ENCODE measurements at places on chromosomes 3 and 15. TPM values are rescaled to one million over a fixed set of nuclear protein-coding genes. Genes with fewer than 3 reads are reported as not detected.

GRCh38 chr15:23437146-23437545 lies 9.9 kb downstream of the GOLGA6L2 start:
- DNase-seq: no peak

DNA sequence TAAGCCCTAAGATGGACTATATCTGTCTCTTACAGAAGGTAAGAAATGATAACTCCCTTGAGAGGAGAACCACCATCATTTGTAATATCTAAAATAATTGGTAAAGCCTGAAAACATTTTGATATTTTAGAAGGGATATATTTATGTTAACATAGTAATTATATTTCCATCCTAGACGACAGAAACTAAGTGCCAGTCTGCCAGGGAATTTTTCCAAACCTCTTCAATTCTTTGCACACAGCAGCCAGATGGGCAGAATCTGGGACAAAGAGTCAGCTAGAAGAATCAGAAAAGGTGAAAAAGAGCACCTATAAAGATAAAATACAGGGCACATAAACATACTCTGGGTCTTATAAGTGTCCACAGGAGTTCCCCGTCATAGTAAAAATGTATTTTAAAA lies 70.0 kb upstream of the CBLB start:
- DNase-seq: no peak

DNA sequence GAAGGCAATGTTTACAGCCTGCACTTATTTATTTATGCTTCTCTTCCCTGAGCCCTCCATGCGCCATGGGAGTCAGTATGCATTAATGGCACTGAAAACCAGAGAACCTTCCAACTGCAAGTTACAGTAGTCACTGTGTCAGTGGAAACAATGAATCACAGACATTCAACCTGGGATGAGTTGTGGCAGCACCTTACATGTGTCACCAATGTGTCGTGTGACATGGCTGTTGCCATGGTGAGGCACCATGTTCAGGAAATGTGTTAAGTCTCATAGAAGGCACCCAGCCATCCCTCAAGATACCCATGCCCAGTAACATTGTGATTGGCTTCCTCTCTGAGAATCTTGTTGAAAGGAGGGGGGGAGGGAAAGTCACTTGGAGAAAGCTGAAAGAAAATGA lies 105.0 kb downstream of the FOXP1 start:
- DNase-seq: no peak

GRCh38 chr3:142663865-142664264 lies 60.0 kb upstream of the TRPC1 start:
- no peak for DNase-seq

DNA sequence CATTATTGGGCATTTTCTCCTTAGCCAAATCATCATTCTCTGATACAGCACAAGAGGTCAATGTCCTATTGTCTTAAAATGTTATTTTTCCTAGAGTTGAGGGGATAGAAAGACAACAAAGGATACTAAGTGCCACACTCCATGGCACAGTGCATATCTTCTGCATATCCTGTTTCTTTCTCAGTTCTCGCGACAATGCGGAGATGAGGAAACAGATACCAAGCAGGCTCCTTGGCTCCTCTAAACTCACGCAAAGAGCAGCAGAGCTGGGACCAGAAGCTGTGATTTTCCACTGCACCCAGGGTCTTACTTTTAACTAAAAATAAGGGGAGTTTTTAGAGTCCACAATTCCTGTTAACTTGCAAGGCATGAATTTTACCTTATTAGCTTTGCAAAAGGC lies 10.5 kb upstream of the VGLL4 start:
- no peak for DNase-seq

GRCh38 chr15:55015093-55015445 lies 181.7 kb downstream of the RSL24D1 start:
- no peak for DNase-seq

DNA sequence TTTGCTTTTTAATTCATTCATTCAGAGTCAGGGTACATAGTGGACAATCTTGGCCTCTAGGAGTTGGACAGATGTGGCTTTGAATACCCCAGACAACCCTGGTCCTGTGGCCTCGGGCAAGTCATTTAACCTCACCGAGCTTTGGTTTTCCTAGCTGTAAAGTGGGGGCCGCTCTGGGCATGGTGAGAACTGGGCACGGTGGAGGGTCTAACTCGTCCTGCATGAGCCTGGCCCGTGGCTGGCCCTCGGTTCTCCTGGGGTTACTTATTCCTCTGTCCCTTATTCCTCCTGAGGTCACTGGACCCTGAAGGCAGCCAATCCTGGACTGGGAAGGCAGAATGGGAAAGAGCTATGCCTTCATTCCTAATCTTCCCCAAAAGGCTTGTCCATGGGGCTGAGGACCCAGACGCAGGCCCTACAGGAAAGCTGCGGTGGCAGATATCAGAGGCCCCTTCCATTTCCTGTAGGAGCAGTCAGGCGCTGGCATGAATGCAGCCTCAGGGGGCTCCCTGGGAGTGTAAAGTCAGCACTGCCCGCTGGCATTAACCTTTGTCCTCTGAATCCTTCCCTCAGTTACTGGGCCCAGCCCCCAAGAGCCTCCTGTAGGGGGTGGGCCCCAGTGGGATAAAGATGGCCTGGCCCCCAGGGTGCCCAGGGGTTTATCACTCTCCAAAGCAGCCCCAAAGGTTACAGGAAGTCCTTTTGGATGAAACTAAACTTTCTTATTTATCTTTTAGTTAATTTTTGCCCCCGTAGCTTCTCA lies 17.9 kb upstream of the SEC13 start:
- DNase-seq: no peak

GRCh38 chr3:126375835-126376331 lies 18.7 kb upstream of the KLF15 start:
- DNase-seq: peak; percentile 56

DNA sequence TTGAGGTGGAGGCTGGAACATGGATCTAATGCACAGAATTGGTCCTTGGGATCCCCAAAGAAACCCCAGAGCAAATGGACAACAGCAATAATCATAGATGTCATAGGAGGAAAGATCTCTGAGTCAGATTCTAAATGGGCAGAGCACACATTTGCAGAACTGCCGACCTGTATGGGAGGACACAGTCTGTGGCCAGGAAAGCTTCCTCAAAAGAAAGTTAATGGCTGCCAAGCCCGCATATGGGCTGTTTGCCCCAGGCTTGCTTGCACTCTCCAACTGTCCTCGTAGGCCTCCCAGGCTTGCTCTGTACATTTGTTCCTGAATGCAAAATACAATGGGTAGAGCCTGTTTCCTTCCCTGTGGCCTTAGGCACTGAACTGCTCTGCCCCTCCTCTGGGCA lies 102.0 kb upstream of the PLXNA1 start:
- DNase-seq: no peak

GRCh38 chr3:160226026-160226907 lies 1.0 kb downstream of the C3orf80 start:
- peak; percentile 69 for DNase-seq

GRCh38 chr3:176795891-176796290 lies 401.4 kb downstream of the TBL1XR1 start:
- no peak for DNase-seq

- no peak for DNase-seq
Observed at GRCh38 chr3:47478022-47478421, 2.3 kb upstream of the SCAP start.

DNA sequence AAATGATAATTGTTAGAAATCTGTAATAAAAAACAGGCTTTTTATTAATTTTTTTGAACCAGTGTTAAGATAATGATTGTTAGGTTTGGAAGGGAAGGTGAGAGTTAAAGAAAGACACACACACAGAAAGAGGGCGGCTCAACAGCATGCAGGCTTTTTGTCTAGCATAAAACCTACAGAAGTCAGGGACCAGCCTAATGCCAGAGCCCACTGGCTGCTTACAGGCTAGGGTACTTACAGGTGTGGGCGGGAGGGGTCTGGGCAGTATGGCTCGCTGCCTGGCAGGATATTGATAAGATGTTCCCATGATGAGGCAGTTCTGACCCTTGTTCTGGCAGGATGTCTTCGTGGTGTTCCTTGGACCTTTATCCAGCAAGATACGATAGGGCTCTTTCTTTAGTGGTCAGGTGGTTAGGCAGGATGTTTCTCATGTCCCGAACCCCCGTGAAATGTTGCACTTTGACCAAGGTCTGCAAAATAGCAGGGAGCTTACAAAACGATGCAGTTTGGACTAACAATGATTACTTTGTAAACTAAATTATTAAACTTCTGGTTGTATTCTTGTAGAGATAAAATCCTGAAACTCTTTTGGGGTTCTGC lies 84.7 kb downstream of the DCUN1D1 start:
- no peak for DNase-seq

- no peak for DNase-seq
Observed at GRCh38 chr3:67737906-67738865, 83.8 kb upstream of the SUCLG2 start.

GRCh38 chr3:127749787-127750225 lies 72.5 kb downstream of the MGLL start:
- DNase-seq: no peak

DNA sequence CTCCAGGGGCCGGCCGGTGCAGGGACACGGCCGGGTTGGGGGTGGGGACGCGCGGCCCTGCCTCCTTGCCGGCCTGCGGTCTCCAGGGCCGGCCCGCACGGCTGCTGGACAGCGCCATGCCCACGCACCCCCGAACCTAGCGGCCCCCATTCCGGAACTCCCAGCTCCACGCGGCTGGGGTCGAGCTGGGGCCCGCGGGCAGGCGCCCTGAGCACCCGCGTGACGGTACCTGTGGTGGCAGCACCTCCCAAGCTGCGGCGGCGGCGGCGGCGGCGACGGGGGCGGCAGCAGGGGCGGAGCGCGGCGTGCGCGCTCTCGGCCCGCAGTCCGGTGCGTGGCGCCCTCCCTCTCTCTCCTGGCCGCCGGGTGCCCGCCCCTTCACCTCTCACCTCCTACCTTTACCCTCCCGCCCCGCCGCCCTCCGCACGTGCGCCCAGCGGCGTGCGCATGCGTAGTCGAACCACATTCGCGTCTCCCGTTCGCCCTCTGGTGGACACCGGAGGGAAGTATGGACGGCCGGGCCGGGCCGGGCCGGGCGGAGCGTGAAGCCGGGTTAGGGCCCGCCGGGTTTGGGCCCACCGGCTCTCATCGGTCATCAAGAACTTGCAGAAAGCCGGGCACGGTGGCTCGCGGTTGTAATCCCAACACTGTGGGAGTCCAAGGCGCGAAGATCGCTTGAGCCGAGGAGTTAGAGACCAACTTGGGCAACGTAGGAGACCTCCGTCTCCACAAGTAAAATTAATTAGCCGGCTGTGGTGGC lies at the start of gene SCAP:
Gene SCAP, minus strand, starts transcription at position 372 of the 760 bp plus-strand sequence. CDS start 32,948 bp downstream, outside the sequence.
- DNase-seq: peak; percentile 97

DNA sequence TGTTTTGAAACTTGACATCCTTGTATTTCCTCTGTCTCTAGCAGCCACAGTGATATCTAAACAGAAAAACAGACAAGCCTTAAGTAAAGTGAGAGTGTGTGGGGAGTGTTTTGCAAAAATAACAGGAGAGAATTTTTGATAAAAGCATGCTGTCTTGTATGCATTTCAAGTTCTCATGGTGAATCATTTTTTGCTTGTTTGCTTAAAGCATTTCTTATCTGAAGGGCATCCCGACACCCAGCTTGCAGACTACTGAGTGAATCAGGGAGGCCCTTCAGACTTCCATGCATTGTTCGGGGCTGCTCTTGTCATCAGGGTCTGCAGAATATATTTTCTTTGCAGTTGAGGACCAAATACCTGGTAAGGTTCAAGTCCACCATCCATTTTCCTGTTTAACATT lies 8.5 kb downstream of the CGNL1 start:
- DNase-seq: no peak

DNA sequence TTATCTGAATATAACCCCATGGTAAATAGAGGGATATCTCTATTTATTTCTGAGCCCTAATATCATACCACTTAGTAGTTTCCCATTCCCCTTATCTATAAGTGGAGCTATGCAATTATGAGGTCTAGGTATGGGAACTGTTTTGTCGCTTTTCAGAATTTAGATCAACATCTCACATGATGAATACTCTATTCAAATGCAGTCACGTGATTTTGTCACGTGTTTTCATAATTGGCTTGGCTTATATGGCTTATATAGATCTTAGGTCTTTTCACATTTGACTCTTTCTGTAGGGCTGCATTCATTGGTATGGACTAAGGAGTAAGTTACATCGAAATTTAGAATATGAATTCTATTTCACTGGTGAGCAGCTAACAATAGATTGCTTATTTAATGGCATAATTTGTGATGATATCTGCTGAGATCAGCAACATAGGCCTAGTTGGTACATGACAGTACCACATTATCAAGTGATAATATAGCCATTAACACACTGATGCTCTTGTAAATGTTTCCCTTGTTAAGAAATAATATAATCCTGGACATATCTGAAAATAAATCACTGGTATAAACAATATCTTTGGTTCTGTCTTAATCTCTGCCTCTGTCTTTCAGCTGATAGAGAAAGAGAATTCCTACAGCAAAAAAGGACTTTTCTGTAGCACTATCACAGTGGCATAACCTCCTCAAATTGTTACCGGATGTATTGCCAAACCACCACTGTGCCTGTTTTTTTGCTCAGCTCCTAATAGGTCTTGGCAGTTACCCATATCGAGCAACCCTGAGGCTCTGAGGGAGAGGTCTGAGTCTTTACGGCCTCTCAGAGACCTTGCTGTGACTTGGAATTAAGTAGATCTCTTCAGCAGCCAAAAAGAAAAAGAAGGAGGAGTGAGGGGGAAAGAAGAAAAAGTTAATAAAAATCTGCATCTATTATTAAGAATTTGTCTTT lies 357.1 kb downstream of the ZPLD1 start:
- DNase-seq: no peak

DNA sequence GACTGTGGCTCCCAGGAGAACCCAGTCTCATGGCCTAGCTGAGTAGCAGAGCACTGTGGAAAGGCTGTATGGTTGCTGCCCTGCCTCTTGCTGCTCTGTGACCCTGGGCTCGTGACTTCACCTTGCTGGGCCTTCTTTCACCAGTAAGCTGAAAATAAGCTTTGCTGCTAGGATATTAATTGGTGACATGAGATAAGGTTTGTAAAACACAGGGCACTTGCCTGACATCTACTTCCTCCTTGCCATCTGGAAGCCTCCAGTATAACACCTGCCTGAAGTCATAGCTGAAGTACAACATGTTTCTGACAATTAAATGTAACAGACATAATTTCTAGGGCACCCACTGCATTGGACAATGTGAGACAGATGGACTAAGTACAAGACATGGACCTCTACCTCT lies 53.6 kb downstream of the CLEC3B start:
- DNase-seq: no peak

GRCh38 chr3:9399337-9399703 lies 1.9 kb downstream of the SETD5 start:
- DNase-seq: no peak

GRCh38 chr3:163877805-163878204 lies 1200.5 kb downstream of the SI start:
- no peak for DNase-seq

Gene KBTBD13
- not detected for total RNA-seq

Gene USP13
- 11.1 TPM for total RNA-seq

Gene PAK2
- 37.6 TPM for total RNA-seq

Gene DLL4
- 4.3 TPM for total RNA-seq

Gene IGF2BP2
- 14.7 TPM for total RNA-seq

Gene ERICH6
- not detected for total RNA-seq

Data from sigmoid colon (tissue), 7 donors.